ENCODE measurements at places on chromosomes 3 and 15. TPM values are rescaled to one million over a fixed set of nuclear protein-coding genes. Genes with fewer than 3 reads are reported as not detected.
A peak's percentile ranks its signal among the peaks of the same experiment; 100 is the strongest.

SPINK8 gene
- not detected for total RNA-seq

DNA sequence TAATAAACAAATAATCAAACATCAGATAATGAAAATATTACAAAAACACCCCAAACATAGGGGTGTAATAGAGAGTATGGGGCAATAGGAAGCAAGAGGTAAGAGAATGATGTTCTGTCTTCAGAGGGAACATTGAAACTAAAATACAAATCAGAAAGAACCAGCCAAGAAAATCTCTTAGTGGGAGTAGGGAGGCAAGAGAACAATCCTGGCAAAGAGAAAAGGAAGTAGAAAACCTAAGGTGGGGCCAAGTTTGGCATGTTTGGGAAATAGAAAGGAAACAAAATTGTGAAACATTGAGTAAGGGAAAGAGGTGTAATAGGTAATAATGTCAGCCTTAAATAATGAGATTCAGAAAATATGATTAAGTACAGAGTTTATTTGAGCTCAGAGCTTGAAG, 467.1 kb downstream of the RBMS3 start:
- H3K4me3 ChIP-seq = no peak overlapping the region
- no peak overlapping the region for H3K27ac ChIP-seq
- no peak for DNase-seq
- no peaks in the 10 kb centered on the region for H3K36me3 ChIP-seq
- peaks cover 9% of the 10 kb centered on the region for H3K4me1 ChIP-seq
- no peaks in the 10 kb centered on the region for H3K27me3 ChIP-seq

GOLIM4 gene
- 23.6 TPM for total RNA-seq

CLSTN2 gene
- 2.3 TPM for total RNA-seq

GRCh38 chr15:57421551-57421950, 45.2 kb downstream of the CGNL1 start:
- H3K27me3 ChIP-seq = no peaks in the 10 kb centered on the region
- DNase-seq = no peak
- H3K4me3 ChIP-seq = no peak overlapping the region

DNA sequence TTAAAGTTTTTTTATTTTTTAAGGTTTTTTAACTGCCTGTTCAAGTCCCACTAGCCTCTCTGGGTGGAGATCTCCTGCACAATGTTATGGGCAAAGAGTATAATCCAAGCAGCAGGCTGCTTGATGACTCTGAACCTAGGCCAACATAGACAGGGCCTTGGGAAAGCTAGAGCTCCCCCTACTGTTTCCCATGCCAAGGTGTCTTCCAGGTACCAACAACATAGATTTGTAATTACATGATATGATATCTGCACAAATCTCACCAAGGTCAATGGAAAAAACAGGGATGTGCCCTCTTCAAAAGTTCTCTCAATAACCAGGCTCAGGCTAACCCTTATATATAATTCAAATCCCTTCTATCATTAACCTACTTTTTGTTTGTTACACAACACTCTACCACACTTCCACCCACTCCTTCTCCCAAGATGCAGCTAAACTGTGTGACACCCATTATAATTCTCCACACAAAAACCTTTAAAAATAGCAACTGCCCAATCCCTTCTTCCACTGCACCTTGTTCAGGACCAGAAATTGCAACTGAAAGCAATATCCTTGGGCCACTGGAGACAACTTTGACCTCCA, 43.8 kb downstream of the RBM15B start:
- no peak overlapping the region for H3K4me3 ChIP-seq
- H3K27me3 ChIP-seq = no peaks in the 10 kb centered on the region
- H3K36me3 ChIP-seq = peaks cover 8% of the 10 kb centered on the region
- no peaks in the 10 kb centered on the region for H3K4me1 ChIP-seq
- no peak for DNase-seq

SLC22A14 gene
- 0.30 TPM for total RNA-seq

- no peaks in the 10 kb centered on the region for H3K27me3 ChIP-seq
- H3K36me3 ChIP-seq = no peaks in the 10 kb centered on the region
- H3K27ac ChIP-seq = no peak overlapping the region
- H3K4me1 ChIP-seq = peaks cover 5% of the 10 kb centered on the region
- DNase-seq = no peak
Observed at GRCh38 chr15:53586799-53587198, 172.7 kb downstream of the WDR72 start.

P2RY13 gene
- 0.61 TPM for total RNA-seq

GOLGA8S gene
- 0.04 TPM for total RNA-seq

DNA sequence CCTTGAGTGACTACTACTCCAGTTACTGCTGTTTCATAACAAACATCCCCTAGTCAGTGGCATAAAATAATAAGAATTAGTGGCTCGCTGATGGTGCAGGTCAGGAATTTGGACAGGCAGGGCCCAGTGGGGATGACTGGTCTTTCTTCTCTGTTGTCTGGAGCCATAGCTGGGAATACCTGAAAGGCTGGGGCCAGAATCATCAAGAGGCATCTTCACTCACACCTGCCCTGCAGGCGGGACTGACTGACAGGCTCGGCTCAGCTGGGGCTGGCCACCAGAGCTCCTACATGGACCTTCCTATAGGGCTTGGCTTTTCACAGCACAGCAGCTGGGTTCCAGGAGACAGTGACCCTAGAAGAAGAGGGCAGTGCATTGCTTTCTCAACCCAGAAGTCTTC, 148.8 kb upstream of the ATP10A start:
- no peak overlapping the region for H3K27ac ChIP-seq
- no peak overlapping the region for H3K4me3 ChIP-seq
- DNase-seq = no peak
- H3K4me1 ChIP-seq = no peaks in the 10 kb centered on the region

DNA sequence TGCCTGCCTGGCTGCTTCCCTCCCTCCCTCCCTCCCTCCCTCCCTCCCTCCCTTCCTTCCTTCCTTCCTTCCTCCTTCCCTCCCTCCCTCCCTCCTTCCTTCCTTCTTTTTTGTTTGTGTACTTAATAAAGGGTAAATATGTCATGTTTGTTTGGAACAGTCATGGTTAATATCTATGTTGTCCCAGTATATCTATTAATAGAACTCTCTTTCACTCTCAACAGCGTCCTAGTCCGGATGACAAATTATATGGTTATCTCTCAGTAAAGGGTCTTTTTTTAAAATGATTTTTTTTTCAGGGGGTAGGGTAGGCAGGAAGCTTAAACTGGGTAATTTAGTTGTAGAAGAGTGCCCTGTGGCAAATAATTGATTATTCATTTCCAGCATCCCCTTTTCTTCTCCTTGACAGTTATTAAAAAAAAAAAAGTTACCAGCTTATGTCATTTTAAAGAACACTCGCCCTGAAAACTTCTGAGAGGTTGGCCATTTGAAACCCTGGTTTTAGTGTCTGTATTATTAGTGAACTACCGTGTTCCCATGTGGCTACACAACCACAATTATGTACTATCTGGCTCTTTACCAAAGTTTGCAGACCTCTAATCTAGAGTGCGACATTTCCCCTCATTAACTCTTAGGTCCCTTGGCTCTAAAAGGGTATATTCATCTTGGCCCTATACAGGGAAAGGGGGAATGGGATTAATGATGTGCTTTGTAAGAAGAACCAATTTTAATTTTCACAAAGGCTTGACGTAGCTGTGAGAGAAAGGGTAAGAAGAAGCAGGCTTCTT, 13.7 kb downstream of the TAGLN3 start:
- no peaks in the 10 kb centered on the region for H3K27me3 ChIP-seq
- H3K4me3 ChIP-seq = no peak overlapping the region
- H3K27ac ChIP-seq = no peak overlapping the region
- no peaks in the 10 kb centered on the region for H3K4me1 ChIP-seq
- no peak for DNase-seq

RPL39L gene
- 1.2 TPM for total RNA-seq

GRCh38 chr3:148082506-148083280, 615.0 kb upstream of the AGTR1 start:
- no peak for DNase-seq
- H3K27me3 ChIP-seq = no peaks in the 10 kb centered on the region
- no peaks in the 10 kb centered on the region for H3K4me1 ChIP-seq
- no peak overlapping the region for H3K27ac ChIP-seq

DNA sequence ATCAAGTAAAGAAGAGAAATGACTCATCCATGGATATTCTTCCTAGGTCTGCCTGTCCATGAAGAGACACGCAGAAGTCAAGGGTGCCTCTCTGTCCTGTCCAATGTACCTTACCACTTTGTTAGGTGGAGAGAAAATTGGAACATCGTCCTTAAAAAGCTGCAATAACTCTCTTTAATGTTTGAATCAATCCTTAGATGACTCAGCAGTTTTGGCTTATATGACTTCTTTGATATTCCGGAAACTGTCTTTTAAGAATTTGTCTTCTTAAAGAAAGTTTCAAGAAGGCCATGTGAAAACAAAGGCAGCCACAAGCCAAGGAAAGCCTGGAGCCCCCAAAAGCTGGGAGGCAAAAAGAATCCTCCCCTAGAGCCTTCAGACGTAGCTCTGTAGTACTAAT, 49.2 kb downstream of the MRPL3 start:
- H3K27me3 ChIP-seq = no peaks in the 10 kb centered on the region
- H3K4me3 ChIP-seq = no peak overlapping the region
- no peak overlapping the region for H3K27ac ChIP-seq

DNA sequence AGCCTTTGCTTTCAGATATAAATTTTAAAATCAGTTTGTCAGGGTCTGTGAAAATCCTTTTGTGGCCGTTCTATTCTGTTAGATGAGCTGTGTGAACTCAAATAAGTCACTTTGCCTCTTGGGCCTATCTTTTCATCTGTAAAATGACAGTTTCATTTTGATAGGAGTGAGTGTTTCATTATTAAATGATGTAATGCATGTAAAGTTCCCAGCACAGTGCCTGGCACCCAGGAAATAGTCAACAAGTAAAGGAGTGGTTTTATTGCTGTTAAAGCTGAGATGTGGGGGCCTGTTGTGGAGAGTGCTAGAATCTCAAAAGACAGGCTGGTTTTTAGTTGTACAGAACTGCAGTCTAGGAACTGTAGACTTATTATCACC, 394.5 kb upstream of the CFAP20DC start:
- no peaks in the 10 kb centered on the region for H3K27me3 ChIP-seq
- H3K27ac ChIP-seq = no peak overlapping the region
- H3K4me3 ChIP-seq = no peak overlapping the region
- DNase-seq = no peak
- no peaks in the 10 kb centered on the region for H3K4me1 ChIP-seq

- no peak overlapping the region for H3K27ac ChIP-seq
- no peak for DNase-seq
- peaks cover 4% of the 10 kb centered on the region for H3K4me1 ChIP-seq
- H3K27me3 ChIP-seq = no peaks in the 10 kb centered on the region
- peaks cover 20% of the 10 kb centered on the region for H3K36me3 ChIP-seq
Observed at GRCh38 chr3:16433701-16434151, 79.8 kb downstream of the RFTN1 start.

EHHADH gene
- total RNA-seq = 4.8 TPM

ACKR4 gene
- total RNA-seq = 0.12 TPM

GOLGA8A gene
- total RNA-seq = 7.2 TPM

GRCh38 chr3:27073912-27074311, 295.3 kb downstream of the NEK10 start:
- H3K27me3 ChIP-seq = no peaks in the 10 kb centered on the region
- H3K36me3 ChIP-seq = no peaks in the 10 kb centered on the region
- DNase-seq = no peak
- no peaks in the 10 kb centered on the region for H3K4me1 ChIP-seq

- H3K4me3 ChIP-seq = no peak overlapping the region
- no peak for DNase-seq
- peaks cover 27% of the 10 kb centered on the region for H3K4me1 ChIP-seq
- no peaks in the 10 kb centered on the region for H3K36me3 ChIP-seq
- no peaks in the 10 kb centered on the region for H3K27me3 ChIP-seq
Observed at GRCh38 chr3:194471863-194472262, 14.9 kb downstream of the ATP13A3 start.

DNA sequence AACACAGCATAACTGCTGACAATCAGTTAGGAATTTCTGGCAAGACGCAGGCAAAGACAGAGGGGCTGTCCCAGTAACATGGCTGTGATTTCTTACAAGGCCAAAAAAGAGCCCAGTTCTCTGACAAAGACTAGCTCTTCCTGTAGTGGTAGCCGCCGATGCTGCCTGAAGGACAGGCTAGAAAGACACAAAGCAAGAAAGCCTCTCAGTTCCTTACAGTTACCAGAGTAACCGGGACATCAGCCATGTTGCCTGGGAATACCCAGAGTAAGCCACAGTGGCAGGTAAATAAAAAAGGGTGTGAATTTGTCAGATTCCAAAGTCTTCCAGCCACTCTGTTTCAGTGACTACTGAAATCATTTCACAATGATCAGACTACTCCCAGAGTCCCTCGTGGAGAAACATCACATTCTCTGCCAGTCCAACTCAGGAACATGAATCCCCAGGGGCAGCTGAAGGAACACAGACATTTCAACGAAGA, 493.6 kb upstream of the ADAMTS9 start:
- H3K4me3 ChIP-seq = no peak overlapping the region
- H3K4me1 ChIP-seq = no peaks in the 10 kb centered on the region
- peak; percentile 14 for DNase-seq
- peak overlapping the region; percentile 57 for H3K27ac ChIP-seq

IDH2 gene
- 513 TPM for total RNA-seq

DNA sequence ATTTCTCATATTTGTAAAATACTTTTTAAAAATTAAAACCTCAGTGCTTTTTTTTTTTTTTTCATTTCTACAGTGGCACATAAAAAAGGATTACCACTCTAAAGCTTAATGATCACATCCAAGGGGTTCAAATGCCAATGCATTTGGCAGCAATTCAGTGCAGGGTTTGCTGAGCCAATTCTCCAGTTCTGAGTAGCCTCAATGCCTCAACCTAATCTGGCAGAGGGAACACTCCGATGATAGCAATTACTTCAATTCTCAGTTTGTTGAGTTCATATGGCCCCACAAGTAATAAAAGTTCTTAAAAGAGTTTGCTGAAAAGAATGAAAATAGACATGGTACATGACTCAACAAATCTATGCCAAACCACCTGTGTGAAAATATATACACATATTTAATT, 79.3 kb upstream of the RBMS3 start:
- H3K36me3 ChIP-seq = no peaks in the 10 kb centered on the region
- H3K4me1 ChIP-seq = no peaks in the 10 kb centered on the region
- H3K4me3 ChIP-seq = no peak overlapping the region
- no peak for DNase-seq
- no peaks in the 10 kb centered on the region for H3K27me3 ChIP-seq

DNA sequence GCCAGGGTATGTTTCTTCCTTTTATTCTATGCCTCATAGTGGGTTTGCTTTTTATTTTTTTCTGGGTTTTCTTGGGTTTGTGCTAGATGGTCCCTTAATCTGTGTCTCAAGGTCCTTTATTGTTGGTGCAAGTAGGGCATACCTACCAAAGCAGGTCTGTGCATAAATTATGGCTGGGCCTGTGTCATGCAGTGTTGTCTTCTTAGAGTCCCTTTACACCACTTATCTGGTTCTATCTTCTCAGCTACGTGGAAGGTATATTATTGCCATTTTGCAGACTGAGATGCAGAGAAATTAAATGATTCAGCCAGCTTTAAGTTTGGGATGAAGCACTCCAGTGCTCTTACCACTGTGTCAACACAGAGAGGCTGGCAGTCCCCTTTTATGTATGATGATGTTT, 293.5 kb upstream of the SOX2 start:
- DNase-seq = no peak
- no peaks in the 10 kb centered on the region for H3K27me3 ChIP-seq

All from psoas muscle (tissue), 8 donors.